ENCODE measurements at places on chromosomes 3 and 15.

DNA sequence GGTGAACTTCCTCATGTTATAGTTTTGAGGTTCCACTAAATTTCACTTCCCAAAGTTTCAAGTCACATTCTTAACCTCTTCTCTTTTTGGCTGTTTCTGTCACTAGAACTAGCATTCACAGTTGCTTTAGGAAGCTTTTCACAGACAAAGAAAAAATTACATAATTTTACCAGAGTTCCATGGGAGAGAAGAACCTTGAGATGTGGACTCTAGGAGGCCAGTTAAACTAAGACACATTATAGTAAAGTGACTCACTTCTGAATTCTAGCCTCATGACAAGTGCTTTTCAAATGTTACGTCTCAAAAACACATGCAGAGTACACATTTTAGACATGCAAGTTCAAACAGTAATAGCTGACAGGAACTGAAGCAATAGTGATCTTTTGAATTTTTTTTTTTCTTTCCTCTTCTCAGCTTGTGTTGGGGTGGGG lies 39.9 kb upstream of the LRTM1 start:
- no peak for DNase-seq

- no peak for DNase-seq
Observed at GRCh38 chr15:40325188-40325587, 1.7 kb downstream of the INAFM2 start.

DNA sequence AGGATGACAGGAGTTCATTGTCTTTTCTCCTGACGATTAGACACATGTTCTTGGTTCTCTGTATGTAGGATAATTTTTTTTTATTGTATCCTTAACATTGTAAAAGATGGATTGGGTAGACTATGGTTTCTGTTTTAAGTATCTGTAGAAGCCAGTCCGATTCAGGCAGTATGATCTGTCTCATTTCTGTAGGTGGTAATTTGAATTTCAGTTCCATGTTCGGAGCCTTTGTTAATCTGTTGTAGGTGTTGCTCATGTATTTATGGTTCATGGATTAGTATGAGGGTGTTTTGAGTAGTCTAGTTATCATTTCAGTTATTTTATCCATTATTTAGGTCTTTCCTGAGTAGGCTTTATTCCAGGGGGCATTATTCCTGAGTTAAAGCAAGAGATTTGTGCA lies 32.4 kb upstream of the MME start:
- no peak for DNase-seq

DNA sequence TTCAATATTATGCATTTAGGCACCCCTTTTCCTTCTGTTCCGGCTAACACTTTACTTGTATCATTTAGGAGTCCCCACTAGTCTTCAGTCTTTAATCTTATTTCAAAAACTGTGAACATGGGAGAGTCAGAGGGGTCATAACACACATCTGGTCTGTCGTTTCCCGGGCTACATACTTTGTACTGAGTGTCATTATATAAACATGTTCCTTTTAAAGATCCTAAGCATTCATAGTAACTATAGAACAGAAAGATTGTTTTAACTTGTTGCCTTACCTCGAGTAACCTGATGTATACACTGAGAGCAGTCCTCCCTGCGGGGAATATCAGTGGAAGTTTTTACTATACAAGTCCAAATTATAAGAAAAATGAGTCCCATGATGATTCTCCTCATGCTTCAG lies 78.2 kb upstream of the VEPH1 start:
- no peak for DNase-seq

- DNase-seq: no peak
Observed at GRCh38 chr3:140927279-140928069, 14.2 kb upstream of the SLC25A36 start.

GRCh38 chr3:161822291-161822690 lies 325.7 kb downstream of the OTOL1 start:
- no peak for DNase-seq

- DNase-seq: no peak
Observed at GRCh38 chr3:178971614-178972013, 100.0 kb downstream of the ZMAT3 start.

DNA sequence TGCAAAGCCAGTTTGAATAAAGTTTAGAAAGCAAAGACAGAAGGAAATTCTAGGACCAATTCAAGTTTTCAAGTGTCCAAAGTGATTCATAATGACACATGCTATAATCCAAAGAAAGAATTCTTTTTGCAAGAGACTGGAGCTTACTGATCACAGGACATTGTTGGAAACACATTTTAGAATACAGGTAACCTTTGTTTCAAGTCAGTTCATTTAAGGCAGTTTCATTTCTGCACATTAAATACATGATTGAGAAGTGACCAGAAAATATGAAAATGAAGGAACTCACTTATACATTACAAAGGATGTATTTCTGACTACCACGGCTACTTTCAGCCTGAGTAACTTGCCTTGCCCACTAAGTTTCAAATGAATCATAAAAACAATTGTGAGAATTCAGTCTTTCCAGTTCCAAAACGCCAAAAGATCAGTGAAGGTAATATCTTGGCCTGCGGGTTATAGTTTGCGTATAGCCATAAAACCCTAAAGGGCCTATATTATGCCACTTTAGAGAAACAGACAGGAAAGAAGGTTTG lies 48.7 kb downstream of the PRICKLE2 start:
- DNase-seq: no peak

- DNase-seq: no peak
Observed at GRCh38 chr15:93029214-93029835, 59.7 kb downstream of the RGMA start.

- DNase-seq: no peak
Observed at GRCh38 chr3:194277104-194277785, 73.9 kb downstream of the CPN2 start.

GRCh38 chr15:59170295-59171066 lies 36.2 kb upstream of the LDHAL6B start:
- DNase-seq: no peak

- no peak for DNase-seq
Observed at GRCh38 chr15:42053010-42053409, 32.2 kb upstream of the PLA2G4E start.

DNA sequence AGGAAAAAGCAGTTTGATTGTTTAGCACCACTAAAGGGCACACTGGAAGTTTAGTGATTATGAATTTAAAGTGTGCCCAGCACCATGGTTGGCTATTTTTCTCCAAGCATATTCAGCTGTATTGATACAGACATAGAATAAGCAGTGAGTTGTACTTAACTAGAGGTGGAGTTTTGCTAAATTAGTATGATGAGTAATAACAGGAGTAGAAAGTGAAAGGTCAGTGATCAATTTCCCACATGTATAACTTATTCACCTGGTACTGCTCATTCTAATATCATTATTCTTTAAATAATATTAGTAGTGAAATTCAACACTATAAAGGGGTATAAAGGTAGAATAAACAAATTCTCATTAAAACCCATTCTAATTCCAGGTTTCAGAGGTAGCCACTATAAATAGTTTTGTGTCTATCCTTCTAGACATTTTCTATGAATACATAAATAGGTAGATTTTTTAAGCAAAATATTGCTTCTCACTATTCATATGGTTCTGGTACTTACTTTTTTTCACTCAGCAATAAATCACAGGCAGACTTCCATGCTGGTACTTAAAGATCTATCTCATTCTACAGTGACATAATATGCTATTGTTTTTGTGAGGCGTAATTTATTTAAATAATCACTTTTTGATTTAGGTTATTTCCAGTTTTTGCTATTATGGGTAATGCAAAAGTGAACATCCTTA lies 732.9 kb downstream of the VGLL3 start:
- no peak for DNase-seq

DNA sequence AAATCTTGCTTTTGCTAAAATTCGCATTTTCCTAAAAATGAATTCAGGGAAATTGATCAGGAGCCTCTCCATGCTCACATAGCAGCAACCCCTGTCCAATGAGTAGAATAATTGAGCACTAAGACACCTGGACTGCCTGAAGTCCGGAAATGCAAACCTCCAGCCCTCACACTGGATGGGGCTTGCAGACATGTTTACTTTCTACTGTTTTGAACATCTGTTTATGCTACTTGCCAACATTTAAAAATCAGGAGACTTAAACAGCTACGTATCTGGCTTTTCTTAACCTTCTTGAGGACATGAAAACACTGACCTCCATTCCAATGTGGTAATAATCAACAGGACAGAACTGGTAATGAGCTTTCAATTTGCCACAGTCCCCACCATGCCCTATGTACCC lies 184.4 kb downstream of the SHOX2 start:
- DNase-seq: no peak

- no peak for DNase-seq
Observed at GRCh38 chr3:136136454-136136853, 59.7 kb downstream of the MSL2 start.

DNA sequence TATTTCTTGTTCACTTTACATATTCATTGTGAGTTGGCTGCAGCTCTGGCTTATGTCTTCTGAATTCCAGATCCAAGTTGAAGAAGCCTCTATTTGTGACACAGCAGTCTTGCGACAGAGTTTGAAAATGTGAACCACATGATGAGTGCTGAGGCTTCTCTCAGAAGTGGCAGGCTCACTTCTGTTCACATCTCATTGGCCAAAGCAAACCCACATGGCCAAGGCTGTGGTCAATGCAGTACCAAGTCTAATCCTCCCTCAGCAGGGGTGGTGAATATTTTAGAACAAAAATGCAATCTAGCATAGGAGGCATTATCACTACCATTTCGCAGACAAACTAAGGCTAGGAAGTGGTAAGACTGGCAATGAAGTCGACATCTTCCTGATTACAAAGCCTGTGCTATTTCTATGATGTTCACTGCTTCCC lies 45.2 kb downstream of the CDCP1 start:
- DNase-seq: no peak

GRCh38 chr3:146160964-146161662 lies at the start of gene PLOD2:
TSS of gene PLOD2 (minus strand) at chr3:146161184. CDS start at chr3:146160989, 195 bp downstream.
- no peak for DNase-seq

- DNase-seq: no peak
Observed at GRCh38 chr3:151856118-151856517, 17.3 kb upstream of the SUCNR1 start.

DNA sequence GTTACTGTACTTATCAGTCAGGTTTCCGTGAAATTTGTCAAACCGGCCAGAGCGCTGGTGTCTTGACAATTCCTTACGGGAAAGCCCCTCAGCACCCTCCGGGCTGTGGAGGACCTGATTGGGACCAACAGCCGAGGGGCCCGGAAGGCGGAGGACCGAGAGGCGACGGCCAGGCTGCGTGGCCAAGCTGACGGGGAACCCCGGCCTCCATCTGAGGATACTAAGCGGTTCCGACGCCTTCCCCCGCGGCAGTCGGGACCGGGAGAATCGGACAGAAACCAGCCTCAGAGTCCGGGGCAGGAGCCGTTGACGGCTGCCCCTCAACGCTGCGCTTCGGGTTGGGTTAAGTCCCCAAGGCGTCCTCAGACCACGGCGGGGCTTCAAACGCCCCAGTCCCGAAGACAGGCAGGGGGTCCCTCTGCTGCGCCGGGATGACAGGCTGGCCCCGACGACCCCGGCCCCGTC lies 499 bp downstream of the ALDH1A2 start:
- DNase-seq: no peak

GRCh38 chr3:20194793-20195460 lies 8.9 kb upstream of the SGO1 start:
- no peak for DNase-seq

DNA sequence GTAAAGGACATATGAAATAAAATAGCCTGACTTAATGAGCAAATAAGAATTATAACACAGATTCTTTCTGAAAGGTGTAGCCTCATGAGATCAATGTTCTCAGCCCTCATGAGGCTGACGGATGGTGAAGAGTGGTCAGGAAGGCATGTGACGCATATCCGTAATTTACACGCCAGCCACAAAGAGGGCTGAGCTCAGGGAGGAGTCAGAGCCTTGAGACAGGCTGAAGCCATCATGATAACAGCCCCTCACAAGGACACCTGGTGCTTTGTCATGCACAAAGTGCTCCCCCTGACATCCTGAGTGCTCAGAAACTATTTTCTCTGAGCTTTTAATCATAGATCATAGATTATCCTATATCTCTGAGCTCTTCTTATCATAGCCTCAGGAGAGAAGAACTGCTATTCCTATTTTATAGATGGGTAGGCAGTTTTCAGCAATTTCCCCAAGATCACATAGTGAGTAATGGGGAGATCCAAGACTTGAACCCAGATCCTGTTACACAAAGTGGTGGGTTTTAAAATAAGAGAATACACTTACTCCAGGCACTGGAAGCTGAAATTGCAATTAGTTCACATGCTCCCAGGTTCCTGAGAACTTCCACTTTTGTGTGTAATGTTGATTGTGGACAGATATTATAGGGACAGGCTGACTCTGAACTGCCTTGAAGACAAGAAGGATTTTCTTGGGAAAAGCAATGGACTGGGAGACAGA lies 267.1 kb downstream of the RPLP1 start:
- DNase-seq: peak; percentile 51

DNA sequence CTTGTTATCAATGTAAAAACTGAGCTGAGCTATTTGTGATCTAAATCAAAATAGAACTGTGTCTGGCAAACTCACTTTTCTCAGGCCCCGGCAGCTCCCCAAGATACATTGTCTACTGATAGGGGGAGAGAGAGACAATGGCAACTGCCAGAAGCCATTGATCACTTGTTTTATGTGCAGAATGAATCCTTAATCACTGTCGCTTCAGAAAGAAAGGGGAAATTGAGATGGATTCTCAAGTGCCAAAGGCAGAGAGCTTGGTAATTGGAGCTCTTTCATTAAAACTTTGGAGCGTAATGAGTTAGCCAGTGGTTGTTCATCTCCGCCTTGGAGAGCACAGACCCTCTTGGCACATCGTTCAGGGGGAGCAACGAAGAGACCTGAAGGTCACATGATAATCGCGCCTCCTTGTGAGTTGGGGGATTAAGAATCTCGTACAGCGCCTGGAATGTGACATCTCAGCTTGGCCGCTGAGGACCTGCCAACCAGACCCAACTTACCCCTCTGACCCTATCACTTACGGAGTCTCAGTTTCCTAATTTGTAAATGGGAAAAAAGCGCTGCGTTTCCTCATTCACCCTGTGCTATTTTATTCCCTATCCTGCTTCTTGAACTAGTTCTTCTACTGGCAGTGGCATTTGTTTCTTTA lies 252.8 kb downstream of the VPS13C start:
- DNase-seq: no peak

DNA sequence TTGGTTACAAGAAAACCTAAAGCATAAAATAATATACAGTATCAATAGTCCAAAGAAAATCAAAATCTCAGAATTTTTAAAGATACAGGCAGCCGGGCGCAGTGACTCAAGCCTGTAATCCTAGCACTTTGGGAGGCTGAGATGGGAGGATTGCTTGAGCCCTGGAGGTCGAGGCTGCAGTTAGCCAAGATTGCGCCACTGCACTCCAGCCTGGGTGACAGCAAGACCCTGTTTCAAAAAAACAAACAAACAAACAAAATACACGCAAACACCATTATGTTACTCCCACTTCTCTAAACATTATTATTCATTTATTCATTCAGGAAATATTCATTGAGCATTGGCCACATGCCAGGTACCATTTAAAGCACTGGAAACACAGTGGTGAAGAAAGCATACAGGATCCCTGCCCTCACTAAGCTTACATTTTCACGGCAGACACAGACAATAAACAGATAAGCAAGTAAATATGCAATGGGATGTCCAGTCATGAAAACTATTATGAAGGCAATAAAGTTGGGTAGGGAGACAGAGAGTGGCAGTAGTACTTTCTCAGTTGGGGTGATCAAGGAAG lies 6.7 kb downstream of the BCL2A1 start:
- DNase-seq: no peak

Data from activated CD8-positive, alpha-beta memory T cell treated with anti-CD3 and anti-CD28 coated beads for 1 hour (primary cell).